A549 treated with CpdA at 1 μM for 4 hours (cell line): ENCODE measurements at places on chromosomes 13 and 19. TPM values are rescaled to one million over a fixed set of nuclear protein-coding genes. Genes with fewer than 3 reads are reported as not detected.

Gene STOML3
- not detected in 5 replicates for total RNA-seq

Gene SPACA7
- not detected in 5 replicates for total RNA-seq

Gene LGALS14
- total RNA-seq, result not detected in 5 replicates

Gene PRODH2
- 0.17 to 0.50 TPM (median 0.25 TPM) in 5 replicates for total RNA-seq

Gene SERP2
- not detected in 5 replicates for total RNA-seq

Gene PGLYRP2
- not detected in 5 replicates for total RNA-seq

Gene TPT1
- total RNA-seq, result 1,917 to 2,363 TPM (median 2,280 TPM) in 5 replicates

Gene DOHH
- 11.7 to 19.8 TPM (median 18.5 TPM) in 5 replicates for total RNA-seq

Gene NLRP5
- not detected in 5 replicates for total RNA-seq

Gene DKKL1
- 0.30 to 0.81 TPM (median 0.47 TPM) in 4 of 5 replicates, not detected in the other for total RNA-seq

Gene ZNF730
- total RNA-seq, result not detected in 5 replicates

Gene NUDT19
- 34.6 to 39.1 TPM (median 37.7 TPM) in 5 replicates for total RNA-seq

Gene RAB3A
- total RNA-seq, result 0.63 to 1.1 TPM (median 0.78 TPM) in 5 replicates

Gene DCT
- total RNA-seq, result not detected in 5 replicates

Gene RASGRP4
- total RNA-seq, result 0.06 to 0.20 TPM (median 0.07 TPM) in 3 of 5 replicates, not detected in the others

Gene TSSK6
- 0.83 to 2.1 TPM (median 2.0 TPM) in 5 replicates for total RNA-seq

Gene TBC1D4
- total RNA-seq, result 13.6 to 17.6 TPM (median 17.3 TPM) in 5 replicates

Gene NCR1
- total RNA-seq, result not detected in 5 replicates

Gene IGFL2
- 0.20 to 1.2 TPM (median 0.83 TPM) in 5 replicates for total RNA-seq
